Pancreas (tissue), 10 donors: ENCODE measurements at places on chromosomes 1 and 21. TPM values are rescaled to one million over a fixed set of nuclear protein-coding genes. Genes with fewer than 3 reads are reported as not detected.

Gene RNF186
- total RNA-seq = 29.3 TPM

Gene WNT9A
- total RNA-seq = 1.8 TPM

Gene SYNC
- 0.28 TPM for total RNA-seq

Gene COL24A1
- total RNA-seq = 0.06 TPM

Gene RAVER2
- total RNA-seq = 5.1 TPM

Gene C1orf116
- total RNA-seq = 14.0 TPM

Gene PDZK1
- 3.4 TPM for total RNA-seq

Gene S100A4
- total RNA-seq = 6.7 TPM

Gene NID1
- 16.7 TPM for total RNA-seq

Gene FHAD1
- 5.5 TPM for total RNA-seq

Gene FAM163A
- total RNA-seq = 0.18 TPM

Gene CACNA1S
- total RNA-seq = not detected
